ENCODE measurements at places on chromosomes 1 and 21.

DNA sequence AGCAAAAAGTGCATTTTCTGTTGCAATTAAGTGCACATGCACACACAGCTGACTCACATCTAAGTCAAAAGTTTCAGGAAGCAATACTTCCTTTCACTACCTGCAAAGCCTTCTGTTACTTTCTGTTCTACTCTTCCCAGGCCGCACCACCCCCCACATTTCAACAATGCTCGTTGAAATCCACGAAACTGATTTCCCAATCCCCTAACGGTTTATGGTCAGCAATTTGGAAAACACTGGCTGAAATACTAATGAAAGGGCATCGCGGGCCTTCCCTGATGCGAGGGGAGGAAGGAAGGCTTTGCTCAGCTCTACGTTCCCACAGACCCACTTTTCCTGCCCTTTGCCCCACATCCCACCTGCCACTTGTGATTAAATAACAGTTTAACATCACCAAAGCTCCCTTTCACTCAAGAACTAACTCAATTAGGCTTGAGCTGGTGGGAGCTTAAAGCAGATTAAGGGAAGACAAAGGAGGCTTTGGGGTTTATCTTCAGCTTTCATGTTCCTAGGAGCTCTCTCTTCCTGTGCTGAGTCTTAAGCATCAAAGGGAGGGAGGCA lies 243.2 kb upstream of the RAB4A start:
- no peak for DNase-seq

DNA sequence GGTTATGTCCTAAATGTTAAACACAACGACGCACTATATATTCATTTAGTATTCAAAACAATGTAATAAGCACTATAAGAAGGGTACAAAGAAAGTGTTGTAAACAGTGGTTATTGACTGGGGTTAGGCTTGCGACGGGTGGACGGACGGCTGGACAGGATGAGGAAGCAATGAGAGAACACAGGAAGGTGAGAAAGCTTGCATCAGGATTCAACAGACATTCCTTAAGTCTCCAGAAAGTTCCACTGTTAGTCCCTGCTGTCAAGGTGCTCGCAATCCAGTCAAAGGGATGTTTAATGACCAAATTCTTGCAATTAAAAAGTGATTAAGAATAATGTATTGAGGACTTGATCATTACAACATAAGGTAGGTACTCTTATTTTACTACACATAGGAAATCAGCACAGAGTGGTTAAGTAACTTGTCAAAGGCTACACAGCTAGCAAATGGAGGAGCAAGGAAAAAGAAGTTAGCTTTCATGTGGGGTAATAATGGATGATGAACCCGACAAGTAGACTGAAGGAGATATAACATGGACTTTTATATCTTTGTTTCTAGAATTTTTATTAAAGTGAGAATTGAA lies 994 bp upstream of the ACBD6 start:
- DNase-seq, result no peak

GRCh38 chr1:235953801-235954200 lies 87.1 kb upstream of the LYST start:
- no peak for DNase-seq

- DNase-seq, result no peak
These were observed 349.1 kb upstream of the NEGR1 start for GRCh38 chr1:72631449-72631848.

DNA sequence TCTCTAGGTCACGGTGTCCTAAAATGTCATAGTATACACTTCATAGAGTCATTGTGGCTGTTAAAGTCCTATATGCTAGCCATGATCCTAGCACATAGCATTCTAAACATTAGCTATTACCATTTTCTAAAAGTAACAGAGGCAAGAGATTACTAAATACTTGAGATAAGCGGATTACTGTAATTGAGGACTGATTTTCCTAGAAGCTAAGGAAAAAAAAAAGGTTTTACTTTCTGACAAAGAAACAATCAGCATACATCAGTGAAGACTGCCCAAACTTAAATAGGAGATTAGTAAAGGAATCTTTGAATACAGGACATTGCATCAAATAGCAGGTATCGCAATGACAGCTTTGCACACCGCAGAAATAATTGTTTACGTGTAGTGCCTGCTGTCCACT lies 91.3 kb upstream of the HNRNPU start:
- DNase-seq, result no peak

GRCh38 chr1:193451606-193452005 lies 265.2 kb upstream of the B3GALT2 start:
- DNase-seq, result no peak
